Endothelial cell of umbilical vein (primary cell): ENCODE measurements at places on chromosomes 4 and X. TPM values are rescaled to one million over a fixed set of nuclear protein-coding genes. Genes with fewer than 3 reads are reported as not detected.

The LANCL3 gene
- 0.83 and 1.5 TPM in 2 replicates for total RNA-seq

The CSN1S1 gene
- not detected in 2 replicates for total RNA-seq

The APOO gene
- total RNA-seq = 20.9 and 24.3 TPM in 2 replicates

The SPANXN4 gene
- not detected in 2 replicates for total RNA-seq

The MAGEA6 gene
- total RNA-seq = not detected in 2 replicates

The SPANXN3 gene
- not detected in 2 replicates for total RNA-seq

The PDHA1 gene
- 138 and 162 TPM in 2 replicates for total RNA-seq

The ZAR1 gene
- total RNA-seq = not detected in 2 replicates

The PDZD4 gene
- 0.09 TPM in 2 replicates for total RNA-seq

The TMEM154 gene
- total RNA-seq = 43.6 and 50.0 TPM in 2 replicates

The TACR3 gene
- total RNA-seq = not detected in 2 replicates

The GAGE1 gene
- not detected in 2 replicates for total RNA-seq

The TCEAL2 gene
- not detected in 2 replicates for total RNA-seq

DNA sequence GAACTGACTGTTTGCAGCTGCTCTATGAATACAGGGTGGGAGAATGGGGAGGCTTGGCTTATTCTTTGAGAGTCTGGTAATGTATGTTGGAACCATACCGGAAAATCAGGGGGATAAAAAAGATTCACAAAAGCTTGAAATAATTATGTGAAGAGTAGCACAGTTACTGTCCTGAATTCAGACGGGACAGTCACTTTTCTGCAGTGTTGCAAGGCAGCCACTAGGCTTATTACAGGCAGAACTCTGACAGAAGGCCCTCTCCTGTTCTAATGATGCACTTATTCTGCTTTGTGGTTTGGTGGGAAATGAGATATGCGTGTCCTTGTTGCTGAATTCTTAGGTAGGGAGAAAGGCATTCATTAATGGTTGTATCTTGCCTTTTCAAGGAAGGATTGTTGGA, 37.2 kb downstream of the GUCY1B1 start:
- H3K4me1 ChIP-seq = no peaks in the 10 kb centered on the region
- H3K27ac ChIP-seq = no peak overlapping the region
- no peaks in the 10 kb centered on the region for H3K36me3 ChIP-seq
- DNase-seq = no peak
- no peak overlapping the region for H3K4me3 ChIP-seq
- no peaks in the 10 kb centered on the region for H3K27me3 ChIP-seq

- no peak overlapping the region for H3K27ac ChIP-seq
- no peak overlapping the region for H3K4me3 ChIP-seq
- no peaks in the 10 kb centered on the region for H3K4me1 ChIP-seq
Observed at GRCh38 chr4:111648056-111648455, 497.2 kb upstream of the FAM241A start.

DNA sequence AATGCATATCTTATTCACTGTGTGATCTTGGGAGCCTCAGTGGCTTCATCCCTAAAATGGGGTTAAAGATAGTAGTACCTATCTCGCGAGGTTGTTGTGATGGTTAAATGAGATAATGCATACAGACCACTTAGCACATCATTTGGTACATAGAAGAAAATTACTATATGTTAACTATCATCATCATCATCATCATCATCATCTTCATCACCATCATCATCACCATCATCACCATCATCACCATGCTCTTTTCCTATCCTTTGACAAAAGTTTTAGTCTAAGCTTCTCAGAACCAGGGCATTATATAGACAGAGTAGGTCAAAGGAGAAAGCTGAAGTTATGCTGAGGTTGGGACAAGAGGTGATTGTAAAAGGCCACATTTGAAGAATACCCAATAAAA, 145.0 kb downstream of the GPC3 start:
- no peak for DNase-seq
- no peak overlapping the region for H3K27ac ChIP-seq
- no peaks in the 10 kb centered on the region for H3K27me3 ChIP-seq
- no peak overlapping the region for H3K4me3 ChIP-seq

DNA sequence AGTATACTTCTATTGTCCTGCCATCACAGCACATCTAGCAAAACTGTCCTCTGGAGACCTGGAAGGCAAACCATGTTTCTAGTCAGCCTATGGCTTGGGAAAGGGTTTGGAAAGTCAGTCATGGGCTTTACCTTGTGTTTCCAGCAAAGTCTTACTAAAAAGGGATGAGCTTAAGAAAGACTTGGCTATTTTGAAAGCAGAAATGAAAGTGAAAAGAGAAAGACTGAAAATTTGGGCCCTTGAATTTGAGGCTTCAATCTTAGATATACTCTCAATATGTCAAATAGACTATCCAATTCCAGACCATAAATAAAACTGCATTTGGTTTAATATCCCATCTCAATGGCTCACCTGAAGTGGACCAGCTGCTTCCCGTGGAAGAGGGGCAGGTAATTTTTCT, 127.9 kb downstream of the ZNF330 start:
- peaks cover 39% of the 10 kb centered on the region for H3K4me1 ChIP-seq
- no peak for DNase-seq
- no peaks in the 10 kb centered on the region for H3K36me3 ChIP-seq
- H3K27me3 ChIP-seq = no peaks in the 10 kb centered on the region
- peak overlapping the region; percentile 48 for H3K27ac ChIP-seq
- H3K4me3 ChIP-seq = no peak overlapping the region

- H3K27me3 ChIP-seq = peaks cover 10% of the 10 kb centered on the region
- H3K27ac ChIP-seq = no peak overlapping the region
- DNase-seq = no peak
- no peaks in the 10 kb centered on the region for H3K36me3 ChIP-seq
- no peaks in the 10 kb centered on the region for H3K4me1 ChIP-seq
- no peak overlapping the region for H3K4me3 ChIP-seq
Observed at GRCh38 chr4:25013756-25014661, 16.7 kb downstream of the LGI2 start.

DNA sequence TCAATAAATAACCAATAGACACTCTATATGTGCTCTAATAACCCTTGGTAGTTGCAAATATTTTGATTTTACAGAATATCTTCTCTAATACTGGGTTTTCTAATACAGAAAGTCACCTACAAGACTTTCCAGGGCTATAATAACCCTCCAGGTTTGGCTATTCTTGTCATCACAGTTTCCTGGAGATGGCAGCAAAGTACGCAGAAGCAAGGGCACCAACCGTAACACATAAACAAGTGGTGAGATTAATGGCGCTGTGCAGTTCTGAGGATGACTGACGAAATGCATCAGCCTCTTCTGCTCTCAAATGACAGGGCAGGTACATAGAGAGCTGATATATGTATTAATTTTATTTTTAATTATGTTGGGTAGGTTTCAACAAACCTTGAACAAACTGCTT, 122.4 kb downstream of the C4orf33 start:
- no peak overlapping the region for H3K27ac ChIP-seq
- no peaks in the 10 kb centered on the region for H3K4me1 ChIP-seq
- no peaks in the 10 kb centered on the region for H3K36me3 ChIP-seq
- DNase-seq = peak; percentile 24

- H3K4me3 ChIP-seq = no peak overlapping the region
- no peak for DNase-seq
- H3K36me3 ChIP-seq = no peaks in the 10 kb centered on the region
- H3K27ac ChIP-seq = no peak overlapping the region
- H3K4me1 ChIP-seq = no peaks in the 10 kb centered on the region
- no peaks in the 10 kb centered on the region for H3K27me3 ChIP-seq
Observed at GRCh38 chrX:30643313-30643821, 9.9 kb upstream of the GK start.

GRCh38 chrX:137823257-137823656, 257.3 kb downstream of the ZIC3 start:
- no peak overlapping the region for H3K27ac ChIP-seq
- no peaks in the 10 kb centered on the region for H3K27me3 ChIP-seq
- DNase-seq = no peak
- H3K4me3 ChIP-seq = no peak overlapping the region
- H3K4me1 ChIP-seq = no peaks in the 10 kb centered on the region

- DNase-seq = no peak
- H3K4me1 ChIP-seq = no peaks in the 10 kb centered on the region
- no peak overlapping the region for H3K27ac ChIP-seq
- H3K27me3 ChIP-seq = no peaks in the 10 kb centered on the region
- H3K36me3 ChIP-seq = no peaks in the 10 kb centered on the region
Observed at GRCh38 chrX:581066-581465, 49.5 kb upstream of the SHOX start.

DNA sequence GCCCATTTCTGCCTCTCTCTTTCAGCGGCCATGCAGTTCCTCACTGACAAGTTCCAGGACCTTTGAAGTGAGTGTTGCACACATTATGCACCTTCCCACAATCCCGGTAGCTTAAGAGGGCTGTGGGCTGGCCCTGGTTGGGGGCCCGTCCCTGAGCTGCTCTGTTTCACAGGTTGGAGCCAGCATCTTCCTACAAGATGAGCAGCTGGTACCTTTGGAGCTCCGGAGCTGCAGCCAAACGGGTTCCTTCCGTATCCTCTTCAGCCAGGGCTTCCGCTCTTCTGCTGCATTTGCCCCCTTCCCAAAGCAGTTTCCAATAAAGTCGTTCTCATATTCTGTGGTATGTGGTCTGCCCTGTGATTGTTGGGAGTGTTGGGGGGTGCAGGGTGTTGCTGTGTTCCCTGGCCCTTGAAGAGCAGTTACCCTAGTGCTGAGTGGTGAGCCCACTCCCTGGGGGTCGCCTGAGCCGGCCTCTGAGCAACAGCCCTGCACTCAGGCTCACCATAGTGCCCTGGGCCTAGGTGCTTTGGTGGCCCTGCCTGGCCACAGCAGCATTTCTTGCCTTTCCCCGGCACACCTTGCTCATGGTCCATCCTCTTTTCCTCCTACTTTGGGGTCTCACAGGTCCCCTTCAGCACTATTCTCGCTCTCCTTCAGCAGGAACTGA, 60.4 kb downstream of the CXorf49B start:
- no peak for DNase-seq
- no peaks in the 10 kb centered on the region for H3K27me3 ChIP-seq
- no peak overlapping the region for H3K4me3 ChIP-seq
- no peaks in the 10 kb centered on the region for H3K4me1 ChIP-seq
- no peaks in the 10 kb centered on the region for H3K36me3 ChIP-seq

DNA sequence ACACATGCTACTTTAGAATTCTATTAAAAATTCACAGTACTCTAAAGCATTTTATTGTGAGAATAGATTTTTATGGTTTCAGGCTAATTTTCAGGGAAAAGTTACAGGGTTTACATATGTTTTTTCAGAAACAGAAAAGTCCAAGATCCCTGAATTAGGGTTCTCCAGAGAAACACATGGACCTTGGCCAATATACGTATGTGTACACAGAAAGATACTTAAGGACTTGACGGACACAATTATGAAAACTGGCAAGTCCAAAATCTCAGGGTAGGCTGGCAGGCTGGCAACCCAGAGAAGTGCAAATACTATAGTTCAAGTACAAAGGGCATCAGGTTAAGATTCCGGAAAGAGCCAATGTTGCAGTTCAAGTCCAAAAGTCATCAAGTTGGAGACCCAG, 1897.8 kb upstream of the PCDH10 start:
- no peak for DNase-seq
- H3K27ac ChIP-seq = no peak overlapping the region
- no peak overlapping the region for H3K4me3 ChIP-seq
- no peaks in the 10 kb centered on the region for H3K4me1 ChIP-seq
